Dermis blood vessel endothelial cell (primary cell): ENCODE measurements at places on chromosomes 6 and 20. TPM values are rescaled to one million over a fixed set of nuclear protein-coding genes. Genes with fewer than 3 reads are reported as not detected.

The FERMT1 gene
- total RNA-seq: under 0.01 and 0.28 TPM in 2 replicates

The TMC2 gene
- not detected in 2 replicates for total RNA-seq

DNA sequence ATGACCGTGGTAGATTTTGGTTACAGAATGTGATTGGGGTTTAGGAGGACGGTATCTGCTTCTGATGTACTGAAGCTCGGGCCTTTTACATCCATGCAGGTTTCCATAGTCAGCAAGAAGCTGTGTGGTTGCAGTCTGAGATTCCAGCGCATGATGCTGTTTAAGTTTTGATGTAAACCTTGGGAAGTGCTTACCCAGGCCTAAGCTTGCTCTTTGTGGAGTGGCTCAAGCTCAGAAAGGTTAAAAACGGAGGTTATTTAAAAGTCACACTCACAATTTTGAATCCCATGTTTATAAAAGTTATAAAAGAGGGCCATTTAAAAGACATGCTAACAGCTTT, 121.4 kb downstream of the TIAM2 start:
- no peak for DNase-seq

- DNase-seq: no peak
Measured at GRCh38 chr6:85690071-85690470, 47.4 kb upstream of the SYNCRIP start.

- DNase-seq: no peak
Measured at GRCh38 chr20:42721923-42722322, 467.8 kb downstream of the PTPRT start.

DNA sequence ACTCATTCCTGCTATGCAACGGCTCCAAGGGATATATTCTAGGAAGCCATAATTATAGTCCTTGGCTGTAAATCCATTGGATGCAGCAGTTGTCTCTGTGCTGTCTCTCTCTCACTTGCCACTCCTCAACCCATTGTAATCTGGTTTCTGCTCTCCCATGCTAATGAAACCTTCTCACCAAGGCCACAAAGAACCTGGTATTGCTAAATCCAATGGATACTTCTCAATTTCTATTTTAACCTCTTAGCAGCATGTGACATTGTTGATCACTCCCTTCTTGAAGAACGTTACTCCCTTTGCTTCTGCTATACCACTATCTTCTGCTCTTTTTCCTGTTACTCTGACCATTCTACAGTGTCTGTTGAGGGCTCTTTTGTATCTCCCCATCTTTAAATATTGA, 39.8 kb upstream of the GCLC start:
- no peak for DNase-seq

- no peak for DNase-seq
Measured at GRCh38 chr6:131060311-131060710, 2.7 kb downstream of the EPB41L2 start.

DNA sequence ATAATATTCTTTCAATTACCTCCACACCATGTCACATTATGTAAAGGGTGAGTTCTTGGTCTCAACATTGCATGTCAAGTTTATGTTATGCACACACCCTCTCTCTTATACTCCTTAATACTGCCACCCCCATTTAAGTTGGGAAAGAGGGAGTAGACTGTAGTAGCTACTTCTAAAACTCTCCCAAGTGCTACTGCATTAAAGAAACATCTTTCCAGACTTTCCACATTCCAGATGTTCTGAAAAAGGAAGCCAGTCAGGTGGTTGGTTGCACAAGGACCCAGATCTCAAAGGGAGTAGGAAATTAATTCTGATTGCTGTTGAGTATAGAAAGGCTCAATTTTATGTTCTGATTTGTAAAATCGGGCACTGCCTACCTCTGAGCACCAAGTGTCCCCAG, 419.5 kb downstream of the CD83 start:
- no peak for DNase-seq

DNA sequence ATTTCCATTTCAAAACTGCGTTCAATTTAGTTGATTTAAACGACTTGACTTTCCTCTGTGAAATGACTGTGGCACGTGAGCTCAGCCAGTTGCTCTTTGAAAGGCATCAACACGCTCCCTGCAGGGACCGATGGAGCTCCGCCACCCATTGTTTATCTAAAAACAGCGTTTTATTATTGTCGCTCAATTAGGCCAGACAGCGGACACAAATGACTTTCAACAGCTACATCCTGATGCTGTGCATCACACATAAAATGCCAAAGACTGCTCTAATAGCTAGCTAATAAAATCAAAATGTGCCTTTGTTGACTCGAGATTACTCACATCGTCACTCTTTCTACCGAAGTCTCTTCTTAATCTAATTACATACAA, 332.5 kb downstream of the CD83 start:
- no peak for DNase-seq

DNA sequence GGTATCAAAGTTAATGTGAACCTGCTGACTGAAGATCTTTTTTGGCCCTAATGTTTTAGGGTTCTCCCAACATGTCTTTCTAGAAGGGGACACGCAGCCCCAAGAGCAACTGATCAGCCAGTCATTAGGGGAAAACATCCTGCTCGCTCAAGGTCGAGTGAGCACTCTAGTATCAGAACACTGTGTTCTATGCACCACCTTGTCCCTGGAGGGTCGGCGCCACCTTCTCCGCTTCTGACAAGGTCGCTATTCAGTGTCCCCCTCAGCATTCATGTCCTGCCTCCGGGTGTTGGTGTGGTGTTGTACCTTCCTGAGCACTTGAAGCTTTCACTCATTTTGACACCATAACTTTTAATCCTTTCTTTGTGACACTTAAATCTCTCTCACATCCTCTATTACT, 331.2 kb upstream of the KCNQ5 start:
- no peak for DNase-seq

DNA sequence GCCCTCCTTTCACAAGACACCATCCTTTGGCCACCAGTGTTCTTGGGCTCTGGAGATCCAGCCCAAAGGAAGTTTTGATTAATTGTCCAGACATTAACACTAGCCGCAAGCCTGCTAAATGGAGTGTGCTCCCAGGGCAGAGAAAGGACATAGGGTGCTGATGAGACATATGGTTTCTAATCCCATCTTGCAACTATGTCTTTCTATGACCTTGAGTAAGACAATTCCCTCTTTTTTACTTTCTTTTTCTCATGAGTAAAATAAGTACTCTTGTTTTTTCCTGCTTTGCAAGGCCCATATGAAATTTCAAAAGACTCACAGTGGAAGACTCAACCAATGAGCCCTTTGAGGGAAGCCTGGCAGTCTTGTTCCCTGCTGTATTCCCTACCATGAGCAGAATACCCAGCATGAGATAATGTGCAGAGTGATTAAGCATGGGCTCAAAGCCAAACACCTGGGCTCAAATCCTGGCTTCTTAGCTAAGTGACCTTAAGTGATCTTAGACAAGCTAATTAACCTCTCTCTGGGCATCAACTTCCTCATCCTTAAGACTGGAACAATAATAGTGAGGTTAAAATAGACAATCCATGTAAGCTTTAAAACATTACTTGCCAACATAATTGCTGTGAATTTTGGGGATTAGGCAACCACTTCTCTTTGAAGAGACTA, at the start of gene WFDC10B:
Gene WFDC10B (minus strand): TSS at position 51 of the 669 bp plus-strand sequence. CDS start 19,027 bp downstream, outside the sequence.
- DNase-seq: no peak

DNA sequence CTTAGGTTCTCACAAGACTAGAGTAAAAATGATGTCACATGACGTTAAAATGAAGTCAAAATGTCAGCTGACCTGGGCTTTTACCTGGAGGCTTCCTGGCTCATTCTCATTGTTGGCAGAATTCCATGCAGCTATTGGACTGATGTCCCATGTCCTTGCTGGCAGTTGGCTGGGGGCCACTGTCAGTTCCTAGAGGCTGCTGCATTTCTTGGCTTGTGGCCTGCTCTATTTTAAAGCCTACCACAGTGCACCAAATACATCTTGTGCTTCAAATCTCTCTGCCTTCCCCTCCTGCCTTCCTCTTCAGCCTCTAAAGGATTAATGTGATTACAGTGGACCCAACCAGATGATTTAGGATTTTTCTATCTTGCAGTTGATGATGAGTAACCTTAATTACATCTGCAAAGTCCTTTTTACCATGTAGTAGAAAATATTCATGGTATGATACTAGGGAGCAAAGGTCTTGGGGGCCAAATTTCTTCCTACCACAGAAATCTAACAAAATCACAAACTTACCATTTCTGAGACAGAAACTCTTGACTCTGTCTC, 81.9 kb downstream of the FIG4 start:
- no peak for DNase-seq

GRCh38 chr6:37303091-37303660, 45.2 kb upstream of the TMEM217 start:
- no peak for DNase-seq

The SLC17A1 gene
- total RNA-seq: 0.05 TPM in 1 of 2 replicates, not detected in the other
